Esophagus squamous epithelium (tissue), 5 donors: ENCODE measurements at places on chromosomes 3 and 15.

DNA sequence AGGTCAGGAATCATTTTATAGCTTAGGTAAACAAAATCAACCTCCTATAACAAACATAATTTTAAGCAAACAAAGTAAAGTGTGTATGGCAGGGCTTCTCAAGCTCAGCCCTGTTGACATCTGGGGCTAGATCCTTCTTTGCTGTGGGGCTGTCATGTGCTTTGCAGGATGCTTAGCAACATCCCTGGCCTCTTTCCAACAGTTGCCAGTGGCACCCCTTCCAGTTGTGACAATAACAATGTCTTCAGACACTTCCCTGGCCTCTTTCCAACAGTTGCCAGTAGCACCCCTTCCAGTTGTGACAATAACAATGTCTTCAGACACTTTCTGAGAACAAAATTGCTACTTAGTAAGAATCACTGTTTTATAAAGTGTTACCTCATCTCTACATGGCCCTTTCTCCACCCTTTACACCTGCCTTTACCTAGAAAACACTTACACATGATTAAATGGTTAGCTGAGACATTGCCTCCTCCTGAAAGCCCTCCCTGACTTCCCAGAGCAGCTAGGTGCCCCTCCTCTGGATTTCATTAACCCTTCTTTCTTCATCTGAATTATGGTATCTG, 194.0 kb upstream of the LMCD1 start:
- H3K4me1 ChIP-seq, result no peaks in the 10 kb centered on the region
- H3K36me3 ChIP-seq, result no peaks in the 10 kb centered on the region
- H3K4me3 ChIP-seq, result no peak overlapping the region
- H3K27ac ChIP-seq, result no peak overlapping the region

DNA sequence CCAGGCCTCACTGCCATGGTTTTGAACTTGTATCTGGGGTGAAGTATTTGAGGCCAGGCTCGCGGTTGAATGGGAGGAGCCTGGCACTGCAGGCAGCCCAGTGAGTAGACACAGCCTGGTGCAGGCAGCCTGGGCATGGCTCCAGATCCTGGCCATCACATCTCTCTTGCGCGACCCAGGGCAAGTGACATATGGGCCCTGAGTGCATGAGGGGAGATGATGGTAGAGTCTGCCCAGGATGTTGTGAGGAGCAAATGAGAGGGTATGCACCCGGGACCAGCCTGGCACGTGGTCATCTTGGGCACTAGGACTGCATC, 103.5 kb downstream of the TBC1D2B start:
- no peak overlapping the region for H3K4me3 ChIP-seq
- peak overlapping the region; percentile 16 for H3K27ac ChIP-seq
- no peak for DNase-seq
- no peaks in the 10 kb centered on the region for H3K27me3 ChIP-seq

DNA sequence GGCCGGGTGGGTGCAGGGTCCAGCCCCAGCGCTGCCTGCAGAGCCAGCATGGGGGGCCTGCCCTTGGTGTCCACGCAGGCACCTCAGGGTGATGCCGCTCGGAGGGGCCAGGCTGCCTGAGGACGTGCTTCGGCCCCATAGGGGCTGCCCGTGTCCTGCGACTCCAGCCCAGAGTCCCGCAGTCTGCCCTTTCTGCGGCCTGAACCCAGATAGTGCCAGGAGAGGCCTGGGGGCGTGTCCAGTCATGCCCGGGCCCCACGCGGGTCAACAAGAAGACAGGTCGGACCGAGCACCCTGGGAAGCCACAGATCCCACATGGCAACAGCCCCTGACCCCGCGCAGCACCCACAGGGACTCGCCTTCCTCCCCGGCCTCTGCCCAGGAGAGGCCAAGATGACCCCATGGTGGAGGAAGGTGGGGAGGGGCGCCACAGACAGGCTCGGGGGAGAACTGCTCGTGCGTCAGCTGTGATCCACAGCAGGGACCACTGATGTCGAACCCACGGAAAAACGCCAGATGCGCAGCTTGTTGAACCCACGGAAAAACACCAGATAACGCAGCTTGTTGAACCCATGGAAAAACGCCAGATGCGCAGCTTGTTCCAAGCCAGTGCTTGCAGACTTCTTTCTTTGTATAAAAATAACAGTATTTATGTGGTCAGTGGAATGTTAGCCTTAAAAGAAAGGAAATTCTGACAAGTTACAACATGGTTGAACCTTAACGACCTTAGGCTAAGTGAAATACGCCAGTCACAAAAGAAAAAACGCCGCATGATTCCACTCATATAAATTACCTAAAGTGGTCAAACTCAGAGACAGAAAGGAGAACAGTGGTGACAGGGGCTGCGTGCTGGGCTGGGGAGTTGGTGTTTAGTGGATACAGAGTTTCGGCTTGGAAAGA, 28.5 kb downstream of the CYFIP1 start:
- H3K4me3 ChIP-seq, result no peak overlapping the region
- no peaks in the 10 kb centered on the region for H3K36me3 ChIP-seq
- no peak overlapping the region for H3K27ac ChIP-seq
- peaks cover 14% of the 10 kb centered on the region for H3K4me1 ChIP-seq
- H3K27me3 ChIP-seq, result no peaks in the 10 kb centered on the region

DNA sequence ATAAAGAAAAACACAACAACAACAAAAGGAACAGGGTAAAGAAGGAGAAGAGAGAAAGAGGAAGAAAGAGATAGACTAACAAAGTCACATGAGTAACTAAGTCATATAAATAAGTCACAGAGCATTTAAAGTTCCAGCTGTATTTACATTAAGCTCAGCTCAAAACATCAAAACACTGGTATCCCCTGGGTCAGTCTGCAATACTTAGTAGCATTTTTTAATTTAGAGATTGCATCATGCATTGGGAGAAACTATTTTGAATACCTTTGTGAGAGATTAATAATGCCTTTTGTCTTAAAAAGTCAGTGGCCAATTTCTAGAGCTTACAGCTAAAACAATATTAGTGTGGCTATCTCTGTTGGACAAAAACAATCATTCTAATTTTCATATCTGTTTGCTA, 78.4 kb downstream of the NEK10 start:
- no peak overlapping the region for H3K4me3 ChIP-seq
- DNase-seq, result no peak
- no peaks in the 10 kb centered on the region for H3K4me1 ChIP-seq

DNA sequence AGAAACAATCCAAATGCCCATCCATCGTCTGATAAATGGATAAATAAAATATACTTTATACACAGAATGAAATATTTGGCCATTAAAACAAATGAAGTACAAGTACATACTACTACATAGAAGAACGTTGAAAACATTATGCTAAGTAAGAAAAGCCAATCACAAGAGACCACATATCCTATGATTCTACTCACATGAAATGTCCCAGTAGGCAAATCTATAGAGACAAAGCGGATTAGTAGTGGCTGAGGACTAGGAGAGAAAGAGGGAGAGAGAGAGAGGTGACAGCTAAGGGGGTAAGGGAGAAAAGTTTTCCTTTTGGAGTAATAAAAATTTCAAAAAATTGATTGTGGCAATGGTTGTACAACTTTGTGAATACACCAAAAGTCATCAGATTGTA, 147.0 kb downstream of the GREM1 start:
- peaks cover 26% of the 10 kb centered on the region for H3K4me1 ChIP-seq
- no peak for DNase-seq
- no peak overlapping the region for H3K27ac ChIP-seq
- H3K4me3 ChIP-seq, result no peak overlapping the region

GRCh38 chr3:54034971-54035370, 87.4 kb upstream of the CACNA2D3 start:
- H3K4me3 ChIP-seq, result no peak overlapping the region
- no peak overlapping the region for H3K27ac ChIP-seq
- DNase-seq, result no peak
- peaks cover 15% of the 10 kb centered on the region for H3K4me1 ChIP-seq

- H3K27me3 ChIP-seq, result no peaks in the 10 kb centered on the region
- no peak for DNase-seq
- no peaks in the 10 kb centered on the region for H3K36me3 ChIP-seq
- no peaks in the 10 kb centered on the region for H3K4me1 ChIP-seq
- H3K4me3 ChIP-seq, result no peak overlapping the region
Observed at GRCh38 chr3:104018541-104018940, 1348.2 kb upstream of the ALCAM start.

- H3K27me3 ChIP-seq, result no peaks in the 10 kb centered on the region
- H3K27ac ChIP-seq, result no peak overlapping the region
- DNase-seq, result no peak
- peaks cover 98% of the 10 kb centered on the region for H3K36me3 ChIP-seq
- no peak overlapping the region for H3K4me3 ChIP-seq
Observed at GRCh38 chr3:52756141-52756540, 14.6 kb downstream of the NEK4 start.
